Esophagus muscularis mucosa (tissue), 4 donors: ENCODE measurements at places on chromosomes 16 and 17. TPM values are rescaled to one million over a fixed set of nuclear protein-coding genes. Genes with fewer than 3 reads are reported as not detected.

ABCA6 gene
- total RNA-seq = 48.9 TPM

DNA sequence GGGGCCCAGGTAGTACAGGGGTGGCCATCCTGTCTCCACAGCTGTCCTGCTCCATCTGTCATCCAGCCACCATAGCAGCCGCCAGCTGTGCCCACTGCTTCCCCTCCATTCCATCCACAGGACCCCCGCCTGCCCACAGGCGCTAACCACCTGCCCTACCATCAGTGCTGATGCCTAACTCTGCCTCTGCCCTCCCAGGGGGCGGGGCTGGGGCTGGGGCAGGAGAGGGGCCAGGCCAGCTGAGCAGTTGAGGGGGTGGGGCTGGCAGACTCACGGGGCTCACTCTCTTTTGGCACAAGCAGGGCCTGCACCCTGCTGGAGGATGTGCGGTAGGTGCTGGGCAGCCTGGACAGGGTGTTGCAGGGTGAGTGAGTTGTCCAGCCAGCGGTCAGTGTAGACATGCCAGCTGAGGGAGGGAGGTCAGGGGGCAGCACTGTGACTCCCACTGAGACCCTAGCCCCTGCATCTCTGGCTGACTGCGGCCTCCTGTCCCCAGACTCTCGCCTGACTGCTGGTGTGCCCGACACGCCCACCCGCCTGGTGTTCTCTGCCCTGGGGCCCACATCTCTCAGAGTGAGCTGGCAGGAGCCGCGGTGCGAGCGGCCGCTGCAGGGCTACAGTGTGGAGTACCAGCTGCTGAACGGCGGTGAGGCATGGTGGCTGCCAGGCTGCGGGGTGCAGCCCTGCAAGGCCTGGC lies 9.6 kb downstream of the GALK1 start:
- peaks cover 26% of the 10 kb centered on the region for H3K4me1 ChIP-seq
- H3K36me3 ChIP-seq = peaks cover 20% of the 10 kb centered on the region
- H3K4me3 ChIP-seq = no peak overlapping the region
- no peak for DNase-seq
- no peak overlapping the region for H3K27ac ChIP-seq
- H3K27me3 ChIP-seq = no peaks in the 10 kb centered on the region

TNFRSF13B gene
- 0.66 TPM for total RNA-seq

DNA sequence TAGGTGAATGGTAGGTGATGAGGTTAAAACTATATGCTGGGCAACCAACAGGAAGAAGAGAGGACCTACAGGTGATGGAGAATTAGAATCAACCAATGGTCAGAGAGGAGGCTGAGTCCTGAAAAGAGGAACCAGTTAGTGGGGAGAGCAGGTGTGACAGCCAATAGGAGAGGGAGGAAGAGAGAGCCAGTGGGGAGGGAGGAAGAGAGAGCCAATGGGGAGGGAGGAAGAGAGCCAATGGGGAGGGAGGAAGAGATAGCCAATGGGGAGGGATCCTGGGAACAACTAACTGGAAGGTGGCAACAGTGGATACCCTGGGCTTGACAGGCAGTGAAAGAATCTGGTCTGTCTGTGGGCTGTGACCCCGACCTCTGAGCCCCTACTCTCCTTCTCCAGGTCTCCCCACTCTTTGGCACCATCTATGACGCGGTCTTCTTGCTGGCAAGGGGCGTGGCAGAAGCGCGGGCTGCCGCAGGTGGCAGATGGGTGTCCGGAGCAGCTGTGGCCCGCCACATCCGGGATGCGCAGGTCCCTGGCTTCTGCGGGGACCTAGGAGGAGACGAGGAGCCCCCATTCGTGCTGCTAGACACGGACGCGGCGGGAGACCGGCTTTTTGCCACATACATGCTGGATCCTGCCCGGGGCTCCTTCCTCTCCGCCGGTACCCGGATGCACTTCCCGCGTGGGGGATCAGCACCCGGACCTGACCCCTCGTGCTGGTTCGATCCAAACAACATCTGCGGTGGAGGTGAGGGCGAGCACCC lies 3.7 kb downstream of the GUCY2D start:
- no peak for DNase-seq
- H3K4me1 ChIP-seq = peaks cover 13% of the 10 kb centered on the region
- H3K27me3 ChIP-seq = peaks cover 13% of the 10 kb centered on the region

- no peaks in the 10 kb centered on the region for H3K36me3 ChIP-seq
- no peak overlapping the region for H3K27ac ChIP-seq
- no peaks in the 10 kb centered on the region for H3K27me3 ChIP-seq
- no peak for DNase-seq
Observed at GRCh38 chr17:30103921-30104320, 12.7 kb upstream of the NSRP1 start.

DNAAF8 gene
- total RNA-seq = 1.0 TPM

DNA sequence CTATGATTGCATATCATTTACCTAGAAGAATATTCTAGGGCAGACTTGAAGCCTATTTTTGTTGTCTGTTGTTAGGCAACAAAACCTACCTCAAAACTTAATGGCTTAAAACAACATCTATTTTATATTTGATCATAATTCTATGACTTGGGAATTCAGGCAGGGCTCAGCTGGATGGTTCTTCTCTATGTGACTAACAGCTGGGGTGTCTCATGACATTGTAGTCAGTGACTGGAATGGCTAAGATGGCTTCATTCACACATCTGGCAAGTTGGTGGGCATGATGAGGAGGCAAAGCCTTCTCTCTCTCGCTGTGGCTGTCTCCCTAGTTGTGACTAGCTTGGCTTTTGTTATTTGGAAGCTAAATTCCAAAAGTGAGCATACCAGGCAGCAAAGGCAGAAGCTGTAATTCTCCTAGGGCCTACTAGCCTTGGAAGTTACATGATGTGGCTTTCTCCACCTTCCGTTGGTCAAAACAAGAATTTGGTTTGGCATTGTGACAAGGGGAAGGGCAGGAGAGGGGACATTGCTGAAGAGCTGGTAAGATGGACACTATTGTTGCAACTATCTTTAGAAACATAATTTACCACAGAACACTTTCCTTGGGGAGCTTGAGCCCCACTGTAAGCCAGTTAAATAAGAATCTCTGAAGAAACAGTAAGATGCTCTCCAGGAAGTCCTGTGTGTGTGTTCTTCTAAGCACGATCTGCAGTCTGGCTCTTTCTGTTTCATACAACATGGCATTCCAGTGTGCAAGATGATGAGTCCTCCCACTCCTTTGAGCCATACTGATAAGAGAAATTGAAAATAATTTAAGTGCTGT lies 39.4 kb downstream of the ZNRF1 start:
- H3K4me3 ChIP-seq = no peak overlapping the region
- no peak overlapping the region for H3K27ac ChIP-seq
- peaks cover 14% of the 10 kb centered on the region for H3K4me1 ChIP-seq
- H3K36me3 ChIP-seq = no peaks in the 10 kb centered on the region
- DNase-seq = no peak
